ENCODE measurements at places on chromosomes 11 and 22.

- DNase-seq, result no peak
These were observed 40.8 kb upstream of the ST14 start for GRCh38 chr11:130118636-130119387.

DNA sequence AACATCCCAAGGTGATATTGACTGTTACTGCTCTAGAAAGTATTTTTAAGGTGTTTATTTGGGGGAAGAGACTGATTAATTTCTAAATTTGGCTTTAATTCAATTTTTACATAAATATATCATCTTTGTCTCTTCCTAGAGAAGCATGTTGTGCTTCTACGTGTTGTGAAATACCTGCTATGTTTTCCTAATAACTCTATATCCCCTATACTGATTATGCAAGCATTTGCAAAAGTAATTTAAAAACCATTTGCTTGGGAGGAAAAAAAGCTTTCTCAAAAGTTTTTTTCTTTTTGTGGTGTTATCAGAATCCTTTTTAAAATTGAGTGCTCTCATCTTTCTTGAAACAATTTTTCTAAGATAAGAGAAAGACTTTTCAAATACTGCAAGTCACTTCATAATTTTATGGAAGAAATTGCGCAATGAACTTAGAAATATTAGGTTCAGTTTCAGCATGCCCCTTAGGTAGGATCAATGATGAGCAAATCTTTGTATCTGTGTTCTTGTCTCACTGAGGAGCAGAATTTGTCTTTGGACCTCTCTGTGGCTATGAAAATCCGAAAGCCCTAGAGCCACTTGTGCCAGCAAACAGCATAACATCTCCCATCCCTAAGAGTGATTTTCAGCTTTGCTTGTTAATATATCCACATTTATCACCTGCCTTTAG, 7.4 kb upstream of the BLID start:
- DNase-seq, result no peak

DNA sequence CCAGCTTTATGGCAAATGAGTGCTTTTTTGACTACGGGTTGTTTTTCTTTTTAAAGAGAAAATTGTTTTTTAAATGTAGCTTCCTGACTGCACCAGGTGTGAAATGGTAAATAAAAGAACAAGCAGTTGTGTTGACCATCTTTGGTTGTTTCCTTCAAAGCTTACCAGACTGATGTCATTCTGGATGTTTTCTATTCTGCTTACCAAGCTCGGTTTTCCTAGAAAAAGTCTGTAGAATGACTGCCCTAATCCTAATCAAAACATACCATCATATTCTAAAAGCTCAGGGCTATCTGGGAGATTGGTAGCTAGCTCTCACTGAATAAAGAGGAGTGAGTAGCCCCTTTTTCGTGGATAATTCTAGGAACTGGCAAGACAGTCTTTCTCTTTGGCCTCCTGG, 77.7 kb downstream of the GAB2 start:
- DNase-seq, result no peak

DNA sequence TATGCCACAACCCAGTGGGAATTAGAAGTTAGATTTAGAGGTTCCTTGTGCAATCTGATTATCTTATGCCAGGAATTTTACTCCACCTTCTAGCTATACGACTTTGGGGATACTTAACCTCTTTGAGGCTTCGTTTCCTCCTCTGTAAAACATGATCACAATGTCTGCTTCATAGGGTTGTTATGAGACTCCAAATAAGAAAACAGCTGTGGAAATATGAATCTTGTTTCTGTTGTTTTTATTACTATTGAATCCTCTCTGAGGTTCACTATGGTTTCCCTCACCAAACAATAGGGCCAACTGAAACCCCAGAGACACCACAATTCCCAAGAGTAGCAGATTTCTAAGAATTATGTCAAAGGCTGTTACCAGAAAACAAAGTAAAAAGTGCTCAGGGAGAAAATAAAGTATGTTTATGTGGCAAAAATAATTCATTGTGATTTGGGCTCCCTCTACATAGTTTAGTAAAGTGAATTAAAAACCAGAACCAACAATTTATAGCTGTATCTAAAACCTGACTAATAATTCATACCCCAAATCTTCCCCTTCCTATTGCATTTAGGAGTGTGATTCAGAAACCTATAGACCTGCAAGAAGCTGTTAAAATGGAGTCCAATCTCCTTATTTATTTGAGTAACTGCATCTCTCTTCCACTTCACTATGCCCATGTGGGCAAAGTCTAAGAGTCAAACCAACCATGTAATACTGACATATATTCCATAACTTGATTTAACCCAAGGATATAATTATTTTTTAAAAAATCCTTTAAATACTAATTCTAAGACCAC, 38.4 kb downstream of the AMBRA1 start:
- DNase-seq, result no peak

GRCh38 chr11:133383689-133384088, 148.6 kb downstream of the OPCML start:
- DNase-seq, result no peak

- peak; percentile 29 for DNase-seq
These were observed 28.5 kb downstream of the DCDC1 start for GRCh38 chr11:31340903-31341572.

- no peak for DNase-seq
These were observed 537 bp downstream of the SCN4B start for GRCh38 chr11:118152020-118152551.

- DNase-seq, result peak; percentile 54
These were observed 712 bp downstream of the CERK start for GRCh38 chr22:46737105-46737975.

GRCh38 chr22:50733521-50734342, 4.3 kb upstream of the ACR start:
- no peak for DNase-seq

DNA sequence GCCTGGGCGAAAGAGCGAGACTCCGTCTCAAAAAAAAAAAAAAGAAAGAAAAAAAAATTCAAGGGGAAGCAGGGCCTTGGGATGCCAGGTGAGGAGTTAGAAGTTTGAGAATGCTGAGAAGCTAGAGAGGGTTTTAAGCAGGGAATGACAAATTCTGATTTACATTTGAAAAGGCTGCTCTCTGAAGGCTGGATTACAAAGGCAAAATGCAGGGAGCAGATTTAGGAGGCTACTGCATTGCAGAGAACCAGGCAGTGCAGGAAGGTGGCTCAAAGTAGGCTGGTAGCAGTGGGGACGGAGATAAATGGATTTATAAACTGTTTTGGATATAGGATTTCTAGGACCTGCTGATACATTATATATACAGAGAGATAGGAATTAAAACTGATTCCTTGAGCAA, 66.6 kb downstream of the KCNC1 start:
- no peak for DNase-seq

DNA sequence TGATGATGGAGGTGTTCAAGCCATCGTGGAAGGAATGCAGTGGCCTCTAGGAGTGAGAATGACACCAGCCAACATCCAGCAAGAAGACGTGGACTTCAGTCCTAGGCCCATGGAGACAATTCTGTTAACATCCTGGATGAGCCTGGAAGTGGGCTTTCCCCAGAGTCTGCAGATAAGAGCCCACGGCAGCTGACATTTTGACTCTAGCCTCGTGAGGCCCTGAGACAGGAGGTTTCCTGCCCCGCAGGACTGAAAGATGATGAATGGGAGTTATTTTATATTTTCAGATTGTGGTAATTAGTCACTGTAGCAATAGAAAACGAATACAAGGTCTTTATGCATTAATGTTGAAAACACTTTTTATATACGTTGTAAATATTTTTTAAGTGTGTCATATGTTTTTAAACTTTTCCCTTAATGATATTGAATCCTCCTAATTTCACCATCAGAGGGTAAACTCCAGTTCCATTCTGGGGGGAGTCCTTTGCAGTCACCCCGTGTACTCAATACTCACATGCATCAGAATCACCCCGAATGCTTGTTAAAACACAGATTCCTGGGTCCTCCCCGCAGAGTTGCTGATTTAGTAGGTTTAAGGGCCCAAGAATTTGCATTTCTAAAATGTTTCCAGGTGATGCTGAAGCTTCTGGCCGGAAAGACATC, 570 bp upstream of the TPCN2 start:
- peak; percentile 17 for DNase-seq

- no peak for DNase-seq
These were observed 12.3 kb downstream of the AMOTL1 start for GRCh38 chr11:94780432-94780831.

DNA sequence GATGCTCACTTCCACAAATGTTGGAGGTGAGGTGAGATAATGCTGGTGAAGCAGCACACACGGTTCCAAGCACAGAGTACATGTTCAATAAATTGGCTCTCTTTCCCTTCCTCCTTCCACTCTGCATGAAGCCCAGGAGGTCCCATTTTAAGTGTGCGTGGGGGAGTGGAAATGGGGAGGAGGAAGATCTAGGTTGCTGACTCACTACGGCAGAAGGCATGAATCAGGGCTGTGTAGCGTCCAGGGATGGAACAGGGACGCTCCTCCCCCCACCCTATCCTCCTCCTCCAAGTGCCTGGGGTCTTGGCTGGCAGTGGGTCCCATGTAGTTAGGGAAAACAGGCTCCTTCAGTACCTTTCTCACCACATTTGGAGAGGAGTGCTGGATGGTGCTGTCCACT, 44.2 kb downstream of the TRIM66 start:
- DNase-seq, result no peak

GRCh38 chr22:44354288-44354687, 41.5 kb upstream of the SHISAL1 start:
- no peak for DNase-seq

Measured in RKO (cell line).